ENCODE measurements at places on chromosomes 13 and 19.

DNA sequence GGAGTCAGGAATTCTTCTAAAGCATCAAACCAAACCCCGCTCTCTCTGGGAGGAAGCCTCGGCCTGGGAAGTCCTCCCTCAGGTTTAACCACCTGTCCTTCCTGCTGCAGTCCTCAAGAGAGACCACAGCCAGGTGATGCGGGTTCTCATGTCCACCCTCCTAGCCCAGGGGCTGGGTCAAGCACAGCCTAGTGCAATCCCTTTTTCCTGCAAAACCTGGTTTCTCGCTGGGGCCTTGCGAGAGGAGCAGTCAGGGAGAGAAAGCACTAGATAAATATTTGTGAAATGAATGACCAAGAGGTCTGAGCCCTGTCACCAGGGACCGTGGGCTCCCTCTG lies 2.4 kb downstream of the SLC8A2 start:
- DNase-seq = no peak

DNA sequence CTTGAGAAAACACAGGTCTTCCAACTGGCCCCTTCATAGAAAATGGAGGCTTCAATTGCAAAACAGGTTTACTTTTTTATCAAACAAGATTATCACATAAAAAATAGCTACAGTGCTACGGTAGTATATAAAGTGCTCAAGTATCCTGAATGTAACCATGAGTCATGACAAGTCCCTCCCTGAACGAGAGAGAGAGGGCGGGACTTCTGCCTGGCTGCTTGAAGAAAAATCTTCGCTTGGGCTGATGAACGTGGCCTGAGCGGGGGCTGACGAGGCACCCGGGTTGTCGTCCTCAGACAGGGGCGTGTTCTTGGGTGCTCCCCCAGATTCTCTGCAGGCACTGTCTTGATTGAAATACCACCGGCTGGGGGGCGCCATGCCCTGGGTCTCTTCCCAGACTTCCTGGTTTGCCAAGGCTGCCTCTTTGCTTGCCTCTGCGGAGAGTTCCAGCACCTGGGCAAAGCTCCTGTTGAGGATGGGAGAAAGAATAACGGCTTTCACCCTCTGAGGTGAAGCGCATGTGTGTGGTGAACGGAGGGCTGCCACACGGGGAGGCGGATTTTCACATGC lies 23.2 kb upstream of the CPAMD8 start:
- DNase-seq = no peak

- DNase-seq = no peak
Measured at GRCh38 chr19:32200312-32201038, 144.9 kb upstream of the ZNF507 start.

- DNase-seq = no peak
Measured at GRCh38 chr19:17920527-17920926, 12.3 kb upstream of the CCDC124 start.

- no peak for DNase-seq
Measured at GRCh38 chr19:32818536-32818935, 51.0 kb downstream of the SLC7A9 start.

GRCh38 chr13:114108141-114108761 lies 24.2 kb downstream of the RASA3 start:
- no peak for DNase-seq

DNA sequence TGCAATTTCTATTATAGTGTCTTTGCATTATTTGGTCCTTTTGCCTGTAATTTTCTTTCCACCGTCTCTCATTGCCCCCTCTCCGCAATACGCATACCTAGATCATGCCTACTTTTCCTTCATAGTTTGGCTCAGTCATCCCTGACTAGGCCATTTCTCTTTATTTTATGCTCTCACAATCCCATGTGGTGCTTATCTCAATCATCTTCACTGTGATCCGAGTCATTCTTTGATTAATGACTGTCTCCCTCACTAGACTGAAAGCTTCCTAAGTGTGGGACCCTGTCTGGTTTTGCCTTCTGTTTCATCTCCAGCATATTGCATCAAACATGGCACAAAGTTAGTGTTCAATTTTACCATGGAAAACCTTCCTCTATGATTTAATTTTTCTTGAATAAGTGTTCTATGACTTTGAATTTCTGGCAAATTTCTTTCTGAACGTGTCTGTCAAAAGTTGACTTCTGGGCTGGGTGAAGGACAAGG lies 43.7 kb upstream of the OLFM4 start:
- no peak for DNase-seq

GRCh38 chr19:13778847-13779246 lies 4.6 kb downstream of the C19orf53 start:
- no peak for DNase-seq

- no peak for DNase-seq
Measured at GRCh38 chr19:400976-401865, 7.7 kb downstream of the C2CD4C start.

- no peak for DNase-seq
Measured at GRCh38 chr19:52967772-52968171, 5.1 kb upstream of the ZNF816 start.

- no peak for DNase-seq
Measured at GRCh38 chr19:11382898-11383705, 1.0 kb downstream of the EPOR start.

DNA sequence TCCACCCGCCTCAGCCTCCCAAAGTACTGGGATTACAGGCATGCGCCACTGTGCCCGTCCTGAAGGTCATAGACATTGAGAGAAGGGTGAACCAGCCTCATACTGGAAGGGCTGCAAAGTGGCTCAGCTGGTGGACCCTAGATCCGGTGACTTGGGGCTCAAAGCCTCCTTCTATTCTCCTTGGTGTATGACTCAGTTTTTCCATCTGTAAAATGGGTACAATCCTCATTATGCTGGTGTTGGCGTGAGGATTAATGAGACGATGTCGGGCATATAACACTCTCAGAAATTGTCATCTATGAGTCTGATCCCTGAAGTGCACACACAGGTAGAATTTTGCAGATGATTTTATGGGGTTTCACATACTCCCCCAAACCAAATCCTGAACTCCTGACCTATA lies 5.8 kb upstream of the CAMSAP3 start:
- no peak for DNase-seq

DNA sequence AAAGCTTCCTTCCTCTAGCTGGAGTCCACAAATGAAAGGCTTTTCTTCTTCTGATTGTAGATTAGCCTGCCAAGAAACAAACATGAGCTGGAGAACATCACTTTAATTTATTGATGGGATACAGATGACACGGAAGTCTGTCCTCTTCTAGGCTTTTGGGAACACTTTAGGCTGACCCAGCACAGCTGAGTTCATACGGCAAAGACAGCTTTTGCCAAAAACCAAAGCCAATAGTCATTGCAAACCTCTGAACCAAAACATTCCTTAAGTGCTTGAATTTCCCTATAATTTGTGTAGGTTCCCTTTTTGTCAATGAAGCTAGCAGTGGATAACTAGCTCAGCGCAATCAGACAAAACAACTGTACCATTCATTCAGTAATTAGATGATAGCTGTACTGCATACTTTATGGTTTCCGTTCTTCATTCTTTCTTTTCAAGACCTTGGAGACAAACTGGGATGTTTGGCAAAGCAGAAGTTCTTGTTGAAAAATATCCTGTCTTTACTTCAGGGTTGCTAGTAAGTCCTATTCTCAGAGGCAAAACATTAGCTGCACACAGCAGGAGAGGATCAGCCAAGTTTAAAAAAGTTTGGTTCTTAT lies 95.7 kb upstream of the SPRY2 start:
- no peak for DNase-seq

GRCh38 chr19:48961051-48961649 lies 4.0 kb upstream of the FTL start:
- DNase-seq = no peak

DNA sequence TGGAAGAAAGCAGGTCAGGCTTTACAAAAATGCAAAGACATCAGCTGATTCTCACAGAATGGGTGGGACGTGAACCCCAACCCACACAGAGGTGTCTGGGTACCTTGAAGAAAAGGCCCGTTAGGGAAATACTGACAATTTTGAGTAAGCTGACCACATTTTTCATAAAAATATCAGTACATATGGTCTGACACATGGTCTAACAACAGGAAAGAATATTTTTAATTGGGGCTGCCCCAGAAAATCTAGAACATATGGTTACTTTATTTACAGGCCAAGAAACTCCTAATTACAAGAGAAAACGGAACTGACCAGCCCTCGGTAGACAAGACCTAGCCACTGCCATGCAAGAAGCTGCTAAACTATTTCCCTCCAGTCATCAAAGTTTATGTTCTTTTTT lies 48.7 kb upstream of the ITM2B start:
- no peak for DNase-seq

DNA sequence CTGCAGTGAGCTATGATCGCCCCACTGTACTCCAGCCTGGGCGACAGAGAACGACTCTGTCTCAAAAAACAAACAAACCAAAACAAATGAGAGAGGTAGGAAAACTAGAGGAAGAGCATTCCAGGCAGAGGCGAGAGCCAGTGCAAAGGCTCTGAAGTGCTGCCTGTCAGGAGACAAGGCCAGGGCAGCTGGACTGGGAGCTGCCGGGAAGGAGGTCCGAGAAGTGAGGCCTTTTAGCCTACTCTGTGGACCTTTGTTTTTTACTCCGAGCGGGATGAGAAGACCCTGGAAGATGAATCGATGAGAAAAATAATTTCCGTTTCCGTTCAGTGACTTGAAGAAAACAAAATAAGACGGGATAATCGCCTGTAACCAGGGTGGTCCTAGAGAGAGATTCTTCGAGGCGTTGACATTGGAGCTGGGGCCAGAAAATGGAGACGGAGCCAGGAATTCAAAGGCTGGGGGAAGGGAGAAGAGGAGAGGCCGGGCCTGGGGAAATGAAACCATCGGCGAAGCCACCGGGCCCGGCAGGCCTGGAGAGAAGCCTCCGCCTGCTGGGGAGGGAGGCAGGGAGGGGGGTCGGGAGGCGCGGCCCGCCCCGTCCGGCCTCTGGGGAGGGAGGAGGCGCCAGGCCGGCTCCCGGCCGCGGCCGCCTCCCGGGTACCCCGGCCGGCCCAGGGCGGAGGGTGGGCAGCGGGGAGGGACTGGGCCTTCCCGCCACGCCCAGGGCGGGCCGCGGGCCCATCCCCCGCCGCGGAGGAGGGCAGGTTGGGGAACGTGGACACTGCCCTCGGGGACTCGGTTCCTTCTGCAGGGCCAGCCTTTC lies 7.8 kb upstream of the SERTAD1 start:
- DNase-seq = peak; percentile 31

DNA sequence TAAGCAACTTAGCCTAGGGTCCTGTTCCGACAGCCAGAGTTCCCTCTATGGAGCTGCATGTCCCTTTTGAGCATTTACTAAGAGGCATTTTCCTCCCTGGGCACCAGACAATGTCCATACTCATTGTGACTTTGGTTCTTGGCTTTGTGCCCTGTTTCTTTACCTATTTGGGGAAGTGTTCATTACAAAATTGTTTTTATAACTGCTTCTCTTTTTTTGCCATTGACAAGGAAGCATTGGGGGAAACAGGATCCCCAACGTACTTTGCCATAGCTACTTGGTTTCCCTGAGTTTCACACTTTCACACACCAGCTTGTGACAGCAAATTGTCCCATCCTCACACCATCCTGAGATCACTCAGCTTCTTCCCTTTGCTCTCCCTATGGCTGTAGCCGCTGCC lies 81.1 kb upstream of the SIAH3 start:
- DNase-seq = no peak

DNA sequence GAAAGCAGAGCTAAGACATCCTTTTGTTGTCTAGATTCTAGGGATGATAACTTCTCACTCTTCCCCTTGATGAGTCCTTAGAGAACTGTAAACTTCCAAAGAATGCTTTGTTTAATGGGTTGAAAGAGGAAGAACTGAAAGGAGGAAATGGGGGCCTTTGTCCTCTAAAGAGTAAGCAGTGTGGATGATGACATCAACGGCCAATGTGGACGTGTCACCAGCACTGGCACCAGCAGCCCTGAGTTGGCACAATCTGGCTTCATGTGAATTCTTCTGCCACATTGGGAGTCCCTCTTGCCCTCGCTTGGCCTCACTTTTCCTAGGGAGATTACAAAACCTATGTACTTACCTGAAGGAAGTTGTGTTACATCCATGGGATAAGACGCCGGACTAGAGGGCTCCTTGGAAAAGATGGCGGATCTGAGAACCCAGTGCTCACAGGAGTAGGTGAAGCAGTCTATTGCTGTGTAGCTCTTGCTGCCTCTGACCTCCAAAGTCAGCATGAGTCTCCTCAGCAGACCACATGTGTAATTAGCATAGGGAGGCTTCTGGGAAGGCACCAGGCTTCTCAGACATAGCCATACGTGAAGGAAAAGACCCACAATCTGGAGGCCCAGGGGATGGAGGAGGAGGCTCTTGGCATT lies 62.8 kb downstream of the RGCC start:
- DNase-seq = no peak

Measured in activated T-cell treated with anti-CD3 and anti-CD28 coated beads for 4 hours (primary cell).